PC-9 (cell line): ENCODE measurements at places on chromosomes 6 and 20.

- no peak for DNase-seq
Observed at GRCh38 chr6:51644426-51644825, 443.0 kb downstream of the PKHD1 start.

DNA sequence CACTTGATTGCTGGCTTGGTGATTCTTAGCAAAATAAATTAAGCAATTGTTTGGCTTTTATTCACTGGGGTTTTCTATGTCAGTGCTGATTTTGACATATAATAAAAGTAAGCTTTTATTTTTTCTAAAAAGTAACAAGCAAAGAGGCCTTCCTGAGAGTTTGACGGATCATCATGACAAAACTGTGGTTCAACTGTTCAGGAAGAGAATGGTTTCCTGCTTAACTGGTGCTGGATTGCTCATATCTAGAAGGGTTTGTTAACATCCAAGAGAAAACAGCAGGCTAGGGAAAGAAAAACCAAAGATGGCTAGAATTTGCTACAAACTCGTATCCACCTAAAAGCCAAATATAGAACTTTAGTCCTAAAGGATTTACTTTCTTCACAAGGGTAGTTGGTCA lies 21.2 kb downstream of the SERPINB1 start:
- DNase-seq, result no peak

DNA sequence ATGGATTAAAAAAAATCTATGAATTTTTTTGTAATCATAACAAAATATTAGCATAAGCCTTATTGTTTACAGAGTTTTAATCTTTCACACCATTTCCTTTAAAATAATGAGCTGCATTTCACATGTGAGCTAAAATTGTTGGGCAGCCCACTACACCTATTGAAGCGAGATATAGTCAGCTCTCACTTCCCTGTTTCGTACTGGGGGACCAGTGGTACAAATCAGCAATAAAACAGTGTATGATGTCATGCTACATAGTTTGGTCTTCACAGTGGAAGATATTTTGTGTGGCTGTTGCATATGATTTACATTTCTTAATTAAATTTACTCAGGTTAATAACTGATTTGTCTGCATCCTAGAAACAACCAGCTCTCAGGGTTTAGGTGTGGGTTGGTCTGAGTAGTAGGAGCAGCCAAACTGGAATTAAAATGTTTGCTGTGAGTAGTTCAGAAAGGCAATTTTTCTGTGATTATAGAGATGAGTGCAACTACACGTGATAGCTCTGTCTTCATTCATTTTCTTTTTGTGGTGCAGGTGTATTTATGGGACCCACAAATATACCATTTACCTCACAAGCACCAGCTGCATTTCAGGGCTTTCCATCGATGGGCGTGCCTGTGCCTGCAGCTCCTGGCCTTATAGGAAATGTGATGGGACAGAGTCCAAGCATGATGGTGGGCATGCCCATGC lies 99.3 kb downstream of the B3GAT2 start:
- DNase-seq, result no peak

- no peak for DNase-seq
Observed at GRCh38 chr20:61879303-61879620, 186.4 kb downstream of the TAF4 start.

DNA sequence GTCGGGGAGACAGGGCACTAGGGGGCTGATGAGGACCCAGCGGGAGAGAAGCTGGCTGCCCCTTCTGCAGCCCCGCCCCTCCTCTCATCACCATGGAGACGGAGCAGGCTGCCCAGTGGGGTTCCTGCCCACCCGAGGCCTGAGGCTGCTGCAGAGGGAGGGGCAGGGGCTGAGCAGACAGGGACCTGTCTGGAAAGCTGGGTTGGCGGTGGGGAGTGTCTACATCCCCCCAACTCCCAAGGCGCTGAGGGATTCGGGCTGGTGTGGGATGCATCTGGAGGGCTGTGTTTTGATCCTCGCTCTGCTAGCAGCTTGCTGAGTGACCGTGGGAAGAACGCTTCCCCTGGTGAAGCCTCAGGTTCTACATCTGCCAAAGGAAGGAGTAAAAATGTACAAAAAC lies 1.2 kb upstream of the BPI start:
- no peak for DNase-seq

GRCh38 chr6:157143171-157143889 lies 180.0 kb downstream of the TMEM242 start:
- DNase-seq, result no peak

GRCh38 chr6:118377711-118378414 lies 170.2 kb upstream of the PLN start:
- DNase-seq, result no peak

DNA sequence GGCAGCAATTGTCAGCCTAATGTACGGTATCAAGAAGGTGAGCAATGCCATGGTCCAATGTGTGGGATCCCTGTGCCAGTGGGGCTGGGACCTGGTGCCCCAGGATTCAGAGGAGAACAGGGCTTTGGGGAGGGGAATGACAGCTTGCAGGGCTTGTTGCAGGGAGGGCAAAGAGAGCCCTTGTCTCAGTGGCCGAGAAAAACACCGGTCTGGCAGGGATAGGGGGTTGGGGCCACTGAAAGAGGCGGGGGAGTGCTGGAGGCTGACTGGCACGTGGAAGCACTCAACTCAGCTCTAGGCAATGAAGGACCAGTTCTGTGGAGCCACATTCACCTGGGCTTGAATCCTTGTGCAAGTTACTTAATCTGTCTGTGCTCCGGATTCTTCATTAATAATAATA lies 3.5 kb upstream of the MUCL3 start:
- no peak for DNase-seq

- DNase-seq, result no peak
Observed at GRCh38 chr6:136798044-136798443, 5.8 kb upstream of the MAP3K5 start.

GRCh38 chr6:154632119-154632518 lies 101.1 kb upstream of the SCAF8 start:
- no peak for DNase-seq

DNA sequence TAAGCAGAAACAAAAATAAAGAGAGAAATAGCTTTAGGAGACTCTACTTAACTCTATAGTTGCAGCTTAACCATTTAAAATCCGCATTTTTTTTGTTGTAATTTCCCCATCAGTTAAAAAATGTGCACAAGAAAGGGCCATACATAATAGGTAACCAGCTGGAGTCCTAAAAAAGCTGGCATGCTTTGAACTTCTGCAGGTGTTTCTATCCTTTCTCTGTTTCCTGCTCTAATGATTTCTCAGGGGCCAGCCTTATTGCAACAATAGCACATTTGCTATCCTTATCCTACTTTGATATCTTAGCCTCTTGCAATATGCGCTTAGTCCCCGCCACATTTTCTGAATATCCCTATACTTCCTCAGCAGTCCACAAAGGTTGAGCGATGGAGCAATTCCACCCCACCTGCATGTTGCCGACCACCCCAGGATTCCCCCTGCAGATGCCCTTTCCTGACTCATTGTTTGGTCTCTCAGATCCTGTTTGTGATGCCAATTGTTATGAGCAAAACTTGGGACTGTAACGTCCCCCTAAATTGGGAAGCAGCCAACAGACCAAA lies 48.5 kb downstream of the TRIM27 start:
- DNase-seq, result no peak

DNA sequence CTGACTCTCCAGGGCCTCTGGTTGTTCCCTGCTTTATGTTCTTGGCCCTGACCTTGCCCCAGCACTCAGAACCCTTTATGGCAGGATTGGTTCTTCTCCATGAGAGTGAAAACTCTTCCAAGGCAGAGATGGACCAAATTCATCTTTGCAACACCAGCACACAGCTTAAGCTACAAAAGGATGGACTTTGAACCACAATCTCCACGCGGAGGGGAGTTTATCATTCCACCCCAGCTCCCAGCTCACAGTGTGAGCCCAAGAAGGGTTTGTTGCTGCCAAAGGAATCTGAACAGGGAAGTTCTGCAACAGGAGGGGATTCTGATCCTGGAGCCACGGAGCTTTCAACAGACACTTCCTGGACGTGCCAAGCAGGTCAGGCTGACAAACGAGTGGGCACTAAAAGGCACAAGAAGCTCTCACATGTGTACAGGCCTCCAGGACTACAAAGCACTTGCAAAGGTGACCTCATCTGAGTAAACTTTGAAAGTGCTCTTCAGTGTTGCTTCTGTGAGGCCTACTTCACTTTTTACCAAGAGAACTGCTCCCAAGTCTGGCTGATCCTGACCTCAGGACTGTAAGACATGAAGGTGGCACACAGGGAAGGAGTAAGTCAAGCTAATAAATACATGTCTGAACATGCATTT lies 8.9 kb downstream of the FITM2 start:
- DNase-seq, result no peak

- peak; percentile 22 for DNase-seq
Observed at GRCh38 chr6:81772741-81773140, 20.3 kb upstream of the TENT5A start.

DNA sequence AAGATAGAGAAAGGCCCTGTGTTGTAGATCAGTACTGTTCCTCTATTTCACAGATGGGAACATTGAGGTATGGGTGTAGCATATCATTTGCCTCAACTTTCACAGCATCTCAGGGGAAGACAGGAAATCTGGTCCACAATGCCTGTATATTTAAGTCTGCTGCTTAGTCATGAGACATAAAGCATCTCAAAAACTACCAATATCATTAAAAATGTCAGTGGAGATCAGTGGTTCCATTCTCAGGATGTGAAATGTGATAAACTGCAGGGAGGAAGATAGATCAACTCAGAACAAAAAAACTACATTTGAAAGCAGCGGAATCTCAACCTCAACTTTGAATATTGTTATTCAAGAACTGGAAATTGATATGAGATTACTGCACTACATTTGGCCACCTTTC lies 192.9 kb upstream of the PREP start:
- DNase-seq, result no peak

- DNase-seq, result no peak
Observed at GRCh38 chr6:34583861-34584604, 27.9 kb upstream of the SPDEF start.

GRCh38 chr6:44537306-44538049 lies 150.0 kb downstream of the CDC5L start:
- DNase-seq, result no peak

DNA sequence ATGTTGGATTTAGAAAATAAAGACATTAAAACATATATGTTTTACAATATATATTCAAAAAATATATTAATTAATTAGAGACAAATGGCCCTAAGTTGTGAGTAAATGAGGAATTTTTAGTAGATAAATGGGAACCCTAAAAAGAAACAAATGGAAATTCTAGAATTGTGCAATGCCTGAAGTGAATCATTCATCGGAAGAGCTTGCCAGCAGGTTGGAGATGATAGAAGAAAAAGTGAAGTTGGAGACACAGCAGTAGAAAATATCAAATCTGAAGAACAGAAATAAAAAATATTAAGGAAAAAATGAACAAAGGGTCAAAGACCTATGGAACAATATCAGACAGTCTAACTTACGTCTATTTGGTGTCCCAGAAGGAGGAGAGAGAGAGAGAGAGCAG lies 109.4 kb upstream of the NEDD9 start:
- no peak for DNase-seq

DNA sequence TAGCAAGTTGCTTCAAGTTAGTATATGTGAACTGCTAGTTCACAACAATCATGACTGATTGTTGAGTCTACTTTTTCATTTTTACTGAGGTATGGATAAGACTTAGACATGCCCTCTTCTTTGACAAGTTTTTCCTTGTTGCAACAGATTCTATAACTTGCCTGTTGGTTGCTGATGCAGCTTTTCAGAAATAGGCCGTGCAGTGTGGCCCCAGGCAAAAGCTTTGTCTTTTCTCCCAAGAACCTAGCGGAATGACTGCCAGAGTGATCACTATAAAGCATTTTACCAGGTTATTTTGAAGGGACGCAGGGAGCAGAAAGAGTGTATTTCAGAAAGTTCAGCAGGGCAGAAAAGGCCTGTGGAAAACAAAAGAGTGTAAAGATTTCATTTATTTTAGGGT lies 16.0 kb downstream of the HECA start:
- no peak for DNase-seq

- DNase-seq, result no peak
Observed at GRCh38 chr6:27836783-27837624, 75.2 kb downstream of the OR2B2 start.

GRCh38 chr20:6558341-6558740 lies 209.1 kb upstream of the BMP2 start:
- DNase-seq, result no peak

DNA sequence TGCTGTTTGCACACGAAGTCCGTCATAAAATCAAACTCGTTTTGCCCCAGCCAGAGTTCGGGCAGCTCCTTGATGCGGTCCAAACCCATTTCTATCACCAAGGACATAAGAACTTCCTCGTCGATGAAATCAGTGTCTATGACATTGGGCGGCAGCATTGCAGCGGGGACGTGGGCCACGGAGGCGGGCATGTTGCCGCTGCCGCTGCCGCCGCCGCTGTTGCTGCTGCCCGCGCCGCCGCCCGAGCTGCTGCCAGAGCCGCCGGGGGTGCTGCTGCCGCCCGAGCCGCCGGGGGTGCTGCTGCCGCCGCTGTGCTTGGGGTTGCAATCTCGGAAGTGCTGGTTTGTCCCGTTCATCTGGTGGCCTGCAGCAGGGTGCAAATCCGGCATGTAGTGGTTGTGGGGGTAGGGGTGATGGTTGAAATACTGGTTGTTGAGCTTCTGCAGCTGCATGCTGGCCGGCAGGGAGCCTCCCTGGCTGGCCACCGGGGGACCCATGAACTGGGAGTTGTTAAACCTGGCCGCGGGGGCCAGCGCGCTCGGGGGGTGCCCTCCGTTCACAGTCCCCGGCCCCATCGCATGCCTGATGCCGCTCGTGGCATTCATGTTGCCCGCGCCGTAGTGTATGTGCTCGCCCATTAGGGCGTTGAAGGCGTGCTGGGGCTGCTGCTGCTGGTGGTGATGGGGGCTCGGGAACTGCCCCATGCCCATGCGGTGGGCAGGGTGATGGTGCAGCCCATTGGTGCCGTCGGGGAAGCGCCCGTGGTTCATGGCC lies 1.1 kb downstream of the CITED2 start:
- peak; percentile 37 for DNase-seq

- DNase-seq, result no peak
Observed at GRCh38 chr6:95959261-95959660, 56.5 kb upstream of the FUT9 start.

- no peak for DNase-seq
Observed at GRCh38 chr6:78157606-78158005, 504.8 kb downstream of the MEI4 start.

GRCh38 chr20:44835116-44835515 lies 24.8 kb upstream of the RIMS4 start:
- DNase-seq, result no peak

DNA sequence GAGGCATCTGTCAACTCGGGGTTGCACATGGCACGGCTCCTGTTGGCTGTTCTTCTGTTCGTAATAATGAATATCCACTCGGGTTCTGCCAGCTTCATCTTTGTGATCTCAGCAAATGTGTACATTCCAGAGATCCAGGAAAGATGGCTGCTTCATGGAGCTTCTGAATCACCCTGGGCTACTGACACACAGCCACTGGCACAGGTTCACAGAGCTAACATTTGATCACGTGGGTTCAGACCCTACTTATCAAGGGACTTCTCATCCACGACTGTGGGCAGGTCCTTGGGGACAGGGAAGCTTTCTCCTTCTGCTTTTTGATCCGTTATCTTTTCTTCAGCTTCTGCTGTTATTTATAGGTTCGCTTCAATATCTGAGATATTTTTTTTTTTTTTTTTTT lies 18.1 kb downstream of the PPP1R3G start:
- no peak for DNase-seq
